ENCODE measurements at places on chromosomes 11 and 22.

DNA sequence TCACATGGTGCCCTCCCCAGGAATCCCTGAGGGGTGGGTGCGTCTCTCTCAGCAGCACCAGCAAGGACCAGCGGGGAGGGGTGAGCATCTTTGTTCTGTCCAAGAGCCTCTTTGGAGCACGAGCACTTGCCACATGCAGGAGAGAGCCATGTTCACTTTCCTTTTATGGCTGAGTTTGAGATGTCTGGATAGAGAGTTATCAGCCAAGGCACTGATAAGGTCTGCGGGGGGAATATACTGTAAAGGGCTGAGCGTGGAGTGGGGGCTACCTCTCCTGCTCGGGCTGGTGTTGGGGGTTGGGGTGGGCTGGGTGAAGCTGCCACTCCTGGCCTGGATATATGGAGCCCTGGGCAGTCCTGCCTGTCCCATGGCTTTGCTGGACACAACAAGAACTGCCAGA is 34.9 kb upstream of the CCDC188 start:
- DNase-seq, result no peak

DNA sequence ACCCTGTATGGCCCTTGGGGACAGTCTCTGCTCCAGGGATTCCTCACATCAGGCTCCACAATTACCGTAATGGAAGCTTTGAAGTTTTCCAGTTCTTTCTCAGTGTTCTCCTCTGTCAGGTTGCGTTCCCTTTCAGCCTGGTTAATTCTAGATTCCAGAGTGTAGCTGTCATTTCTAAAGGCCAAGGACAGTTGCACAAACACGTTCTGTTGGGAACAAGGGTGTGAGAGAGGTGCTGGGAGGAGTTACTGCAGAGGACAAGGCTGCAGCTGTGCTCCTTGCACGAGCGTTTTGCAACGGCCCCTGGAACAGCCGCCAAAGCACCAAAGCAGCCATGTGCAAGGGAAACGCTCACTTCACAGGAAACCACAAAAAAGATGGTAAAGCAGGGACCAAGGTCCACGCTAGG is 35.9 kb upstream of the LYVE1 start:
- no peak for DNase-seq

DNA sequence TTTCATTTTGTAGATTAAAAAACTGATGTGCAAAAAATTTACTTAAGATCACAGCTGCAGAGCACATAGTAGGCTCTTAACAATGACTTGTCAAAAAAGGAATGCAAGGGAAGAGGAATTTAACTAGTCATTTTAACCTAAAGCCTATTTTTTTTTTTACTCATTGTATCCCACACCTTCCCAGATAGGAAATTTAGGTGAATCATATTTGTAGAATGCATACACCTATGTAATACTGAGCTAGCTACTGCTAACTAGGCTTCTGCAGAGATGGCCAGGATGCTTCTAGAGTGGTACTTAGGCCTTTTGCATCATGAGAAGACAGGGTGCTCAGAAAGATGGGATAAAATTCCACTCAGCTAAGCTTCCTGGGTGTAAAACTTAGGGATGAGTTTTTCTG is 387.3 kb downstream of the AASDHPPT start:
- DNase-seq, result no peak

DNA sequence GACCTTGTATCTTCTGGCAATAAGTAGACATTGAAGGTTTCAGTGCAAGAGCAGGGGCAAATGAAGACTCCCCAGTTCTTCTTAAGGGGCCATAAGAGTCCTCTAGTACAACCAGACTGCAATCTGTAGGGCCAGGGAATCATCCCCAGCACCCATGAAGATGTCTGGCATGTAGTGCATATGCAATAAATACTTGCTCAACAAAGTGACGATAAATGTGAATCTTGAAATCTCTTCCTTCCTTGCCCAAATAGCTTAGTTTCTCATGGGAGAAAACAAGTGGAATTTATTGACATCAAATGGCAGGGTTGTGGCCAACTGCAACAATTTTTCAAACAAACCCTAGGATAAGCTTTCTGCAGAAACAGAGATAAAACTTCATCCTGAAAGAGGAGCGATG is 107.6 kb downstream of the ABTB2 start:
- no peak for DNase-seq

- DNase-seq, result no peak
Observed at GRCh38 chr11:118581057-118581456, 8.8 kb downstream of the ARCN1 start.

- DNase-seq, result no peak
Observed at GRCh38 chr11:116808262-116809175, 14.6 kb downstream of the APOA4 start.

- no peak for DNase-seq
Observed at GRCh38 chr11:57363131-57364080, 17.5 kb downstream of the PRG3 start.

DNA sequence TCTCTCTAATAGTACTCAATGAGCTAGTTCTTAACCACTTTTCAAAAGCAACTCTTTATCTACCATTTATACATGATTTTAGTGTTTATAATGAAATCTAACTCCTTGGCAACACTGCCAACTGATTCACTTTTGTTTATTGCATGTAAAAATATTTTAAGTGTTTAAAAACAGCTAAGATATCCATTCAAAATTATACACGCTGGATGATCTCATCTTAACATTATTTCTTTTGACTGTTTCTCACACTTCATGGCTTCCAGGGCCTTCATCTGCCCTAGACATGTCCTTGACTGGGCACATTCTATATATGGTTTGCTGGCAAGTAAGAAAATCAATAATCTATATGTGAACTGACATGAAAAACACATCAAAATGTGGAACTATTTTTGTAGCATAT is 414.6 kb upstream of the LUZP2 start:
- DNase-seq, result no peak

- no peak for DNase-seq
Observed at GRCh38 chr22:29914991-29915533, 32.1 kb downstream of the MTMR3 start.

GRCh38 chr11:43913829-43914380 is 28.5 kb upstream of the C11orf96 start:
- no peak for DNase-seq

- DNase-seq, result no peak
Observed at GRCh38 chr11:125390946-125391345, 105.1 kb downstream of the FEZ1 start.

- no peak for DNase-seq
Observed at GRCh38 chr11:125123947-125124617, 12.7 kb upstream of the TMEM218 start.

DNA sequence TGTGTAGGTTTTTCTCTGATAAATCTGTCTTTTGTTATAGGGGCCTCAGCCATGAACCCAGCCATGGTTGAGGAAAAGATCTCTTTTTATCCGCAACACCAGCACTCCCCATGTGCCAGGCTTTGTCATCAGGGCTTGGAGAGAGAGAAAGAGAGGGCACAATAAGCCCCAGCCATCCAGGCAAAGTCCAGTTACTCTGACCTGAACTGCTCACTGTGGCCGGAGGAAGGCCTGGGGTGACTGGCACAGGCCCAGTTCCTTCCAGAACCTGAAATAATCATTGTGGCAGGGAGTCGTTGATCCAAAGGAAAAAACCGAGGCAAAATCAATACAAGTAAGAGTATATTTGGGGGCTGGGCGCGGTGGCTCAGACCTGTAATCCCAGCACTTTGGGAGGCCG is 3.9 kb upstream of the ARHGAP8 start:
- no peak for DNase-seq

- DNase-seq, result no peak
Observed at GRCh38 chr11:63870351-63871140, 31.6 kb downstream of the MARK2 start.

- no peak for DNase-seq
Observed at GRCh38 chr11:47408598-47409439, 429 bp downstream of the SLC39A13 start.

- no peak for DNase-seq
Observed at GRCh38 chr11:64564419-64564818, 26.6 kb upstream of the SLC22A12 start.

- DNase-seq, result no peak
Observed at GRCh38 chr11:15169815-15170551, 55.3 kb downstream of the INSC start.

DNA sequence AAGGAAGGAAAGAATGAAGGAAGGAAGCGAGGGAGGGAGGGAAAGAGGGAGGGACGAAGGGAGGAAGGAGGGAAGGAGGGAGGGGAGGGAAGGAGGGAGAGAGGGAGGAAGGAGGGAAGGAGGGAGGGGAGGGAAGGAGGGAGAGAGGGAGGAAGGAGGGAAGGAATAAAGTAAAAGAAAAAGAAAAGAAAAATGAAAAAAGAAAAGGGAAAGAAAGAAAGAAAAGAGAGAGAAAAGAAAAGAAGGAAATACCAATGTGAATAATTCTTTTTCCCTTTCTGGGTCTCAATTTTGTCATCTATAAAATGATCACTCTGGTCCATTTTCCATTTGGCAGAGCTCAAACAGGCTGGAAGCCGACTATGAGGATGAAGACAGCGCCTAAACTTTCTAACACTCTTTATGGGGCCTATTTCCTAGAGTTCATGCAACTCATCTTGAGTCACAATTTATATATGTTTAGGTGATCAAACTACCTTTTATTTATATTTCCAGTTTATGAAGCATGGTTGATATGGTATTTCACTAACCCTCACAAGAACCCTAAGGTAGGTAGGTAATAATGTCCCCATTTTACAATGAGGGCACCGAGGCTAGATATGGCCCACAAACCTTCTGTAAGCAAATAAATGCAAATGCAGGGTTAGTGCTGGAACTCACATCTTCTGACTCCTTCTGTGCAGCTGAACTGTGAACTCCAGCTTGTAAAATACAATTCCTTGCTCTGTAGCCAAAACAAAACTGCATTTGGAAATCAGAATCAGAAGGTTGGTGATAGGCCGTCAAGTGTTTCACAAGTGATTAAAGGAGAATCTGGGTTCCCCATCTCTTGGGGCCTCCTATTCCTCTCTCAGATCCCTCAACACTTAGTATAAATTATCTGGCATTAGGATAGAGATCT is 434.3 kb downstream of the ETS1 start:
- no peak for DNase-seq

GRCh38 chr11:1301220-1302000 is 8.0 kb downstream of the TOLLIP start:
- DNase-seq, result no peak

- DNase-seq, result no peak
Observed at GRCh38 chr11:20477418-20478090, 90.0 kb downstream of the PRMT3 start.

DNA sequence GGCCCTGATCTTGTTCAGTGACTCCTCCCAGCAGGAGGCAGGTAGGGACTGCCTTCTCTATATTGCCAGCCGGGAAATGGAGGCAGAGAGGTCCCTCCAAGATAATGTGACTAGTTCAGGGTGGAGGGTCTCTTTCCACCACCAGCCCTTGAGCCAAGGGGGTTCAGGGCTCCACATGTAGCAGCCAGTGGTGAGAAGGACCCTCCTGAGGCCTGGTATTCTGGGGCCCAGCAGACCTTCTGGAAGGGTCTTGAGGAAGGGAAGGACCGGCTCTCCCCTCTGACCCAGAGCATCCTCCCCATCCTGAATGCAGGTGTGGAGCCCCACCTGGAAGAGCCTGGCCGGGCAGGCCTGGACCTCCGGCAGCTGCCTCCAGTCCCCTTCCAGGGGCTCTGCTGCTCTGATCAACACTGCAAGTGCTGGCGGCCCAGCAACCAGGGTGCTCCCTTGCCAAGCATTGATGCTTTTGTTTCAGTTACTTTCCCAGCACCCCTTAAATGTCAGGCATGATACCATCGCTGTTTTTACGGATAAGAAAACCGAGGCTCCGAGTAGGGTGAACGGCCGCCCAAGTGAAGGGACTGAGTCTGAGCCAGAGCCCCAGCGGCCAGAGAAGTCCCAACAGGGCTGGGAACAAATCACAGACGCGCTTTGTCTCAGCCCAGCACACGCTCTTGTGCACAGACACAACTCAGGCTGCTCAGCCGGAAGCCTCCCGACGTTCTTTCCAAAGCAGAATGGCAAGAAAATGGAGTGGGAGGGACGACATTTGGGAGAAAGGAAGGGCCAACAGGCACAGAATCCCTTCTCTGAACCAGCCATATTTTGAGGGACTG is 38.8 kb downstream of the DKK3 start:
- DNase-seq, result no peak

DNA sequence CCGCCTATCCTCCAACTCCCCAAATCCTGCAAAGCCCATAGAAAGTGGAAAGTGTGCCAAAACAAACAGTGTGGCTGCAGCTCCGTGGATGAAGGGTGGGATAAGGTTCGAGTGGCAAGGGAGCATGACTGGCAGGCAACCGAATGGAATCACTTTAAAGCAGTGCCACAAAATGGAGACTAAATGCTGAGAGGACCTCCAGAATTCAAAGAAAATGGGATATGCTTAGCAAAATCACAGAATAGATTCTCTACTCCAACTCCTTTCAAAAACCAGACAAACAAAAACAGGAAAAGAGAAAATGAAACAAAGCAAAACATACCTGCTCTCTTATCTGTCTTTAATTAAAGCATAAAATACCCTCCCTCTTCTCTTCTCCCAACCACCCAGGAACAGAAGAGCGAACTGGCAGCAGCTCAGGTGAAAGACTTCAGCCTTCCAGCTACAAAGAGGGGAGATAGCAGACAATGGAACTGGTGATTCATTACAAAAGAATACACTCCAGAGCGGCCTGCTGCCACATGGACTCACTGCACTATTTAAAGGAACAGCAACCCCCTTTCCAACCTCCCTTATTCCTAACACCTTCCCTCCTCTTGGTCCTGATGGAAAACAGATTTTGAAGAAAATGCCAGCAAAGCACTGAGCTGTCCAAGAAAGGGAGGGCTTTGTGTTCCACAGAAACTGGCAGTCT is 118.5 kb downstream of the APOL5 start:
- no peak for DNase-seq

- no peak for DNase-seq
Observed at GRCh38 chr11:85947431-85948272, 92.5 kb downstream of the CCDC83 start.

DNA sequence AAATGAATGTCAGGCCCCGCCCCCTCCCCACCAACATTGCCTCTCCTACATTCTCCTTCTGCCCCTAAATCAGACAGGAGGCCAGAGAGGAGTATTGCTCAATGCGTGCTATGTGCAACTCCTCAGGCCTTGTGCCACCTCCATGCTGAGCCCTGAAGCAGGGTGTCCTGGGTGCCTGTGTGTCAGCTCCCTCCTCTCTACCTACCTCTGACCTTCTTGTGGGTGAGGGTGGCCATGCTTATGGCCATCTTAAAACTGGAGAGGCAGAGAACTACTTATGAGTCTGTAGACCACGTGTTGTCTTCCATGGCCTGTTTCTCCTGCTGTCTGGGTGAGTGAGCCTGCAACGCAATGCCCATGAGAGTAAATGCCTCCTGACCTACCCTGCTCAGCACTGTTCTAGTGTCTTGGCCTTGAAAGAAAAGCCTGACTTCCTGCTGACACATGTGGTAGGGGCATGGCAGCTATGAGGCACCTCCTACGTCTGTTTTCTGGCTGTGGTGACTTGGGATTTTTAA is 10.5 kb downstream of the MCAM start:
- DNase-seq, result no peak

DNA sequence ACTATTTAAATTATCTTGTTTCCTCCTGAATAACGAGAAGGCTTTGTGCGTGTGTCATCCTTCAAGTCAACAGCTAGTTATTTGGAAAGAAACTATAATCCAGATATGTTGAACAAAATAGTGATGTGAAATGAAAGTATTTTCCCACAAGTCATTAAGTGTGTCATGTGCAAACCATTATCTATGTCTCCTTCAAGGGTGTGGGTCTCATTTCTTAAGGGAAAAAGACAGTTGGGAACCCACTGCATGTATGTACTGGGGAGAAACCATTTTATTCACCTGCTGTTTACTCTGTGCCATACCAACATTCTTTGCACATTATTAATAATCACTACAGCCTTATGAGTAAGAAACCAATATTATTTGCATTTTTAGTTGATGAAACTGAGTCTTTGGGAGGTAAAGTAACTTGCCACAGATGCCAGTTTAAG is 145.3 kb upstream of the CTSC start:
- no peak for DNase-seq

- DNase-seq, result no peak
Observed at GRCh38 chr11:75424396-75424795, 8.6 kb downstream of the KLHL35 start.
